CD4-positive, alpha-beta T cell treated with Interleukin-21 for 1 hour (primary cell): ENCODE measurements at places on chromosomes 12 and 14.

- no peak for DNase-seq
These were observed 538.1 kb downstream of the C12orf50 start for GRCh38 chr12:87491089-87491488.

GRCh38 chr12:73678335-73678734 lies 859.3 kb upstream of the ATXN7L3B start:
- DNase-seq: no peak

GRCh38 chr12:40701756-40702155 lies 9.5 kb downstream of the CNTN1 start:
- no peak for DNase-seq

DNA sequence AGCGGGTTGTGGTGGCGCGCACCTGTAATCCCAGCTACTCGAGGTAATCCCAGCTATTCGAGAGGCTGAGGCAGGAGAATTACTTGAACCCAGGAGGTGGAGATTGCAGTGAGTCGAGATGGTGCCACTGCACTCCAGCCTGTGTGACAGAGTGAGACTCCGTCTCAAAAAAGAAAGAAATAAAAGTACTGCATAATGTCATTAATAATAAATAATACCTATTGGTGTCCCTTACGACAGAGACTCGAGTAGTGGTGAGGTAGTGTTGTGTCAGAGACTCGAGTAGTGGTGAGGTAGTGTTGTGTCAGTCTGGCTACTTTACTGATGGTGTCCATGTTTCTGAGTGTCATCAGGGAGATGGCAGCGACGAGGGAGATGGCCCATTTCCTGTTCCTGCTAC lies 1.3 kb downstream of the GLS2 start:
- DNase-seq: no peak

GRCh38 chr12:116319233-116319897 lies 41.9 kb upstream of the MED13L start:
- no peak for DNase-seq

DNA sequence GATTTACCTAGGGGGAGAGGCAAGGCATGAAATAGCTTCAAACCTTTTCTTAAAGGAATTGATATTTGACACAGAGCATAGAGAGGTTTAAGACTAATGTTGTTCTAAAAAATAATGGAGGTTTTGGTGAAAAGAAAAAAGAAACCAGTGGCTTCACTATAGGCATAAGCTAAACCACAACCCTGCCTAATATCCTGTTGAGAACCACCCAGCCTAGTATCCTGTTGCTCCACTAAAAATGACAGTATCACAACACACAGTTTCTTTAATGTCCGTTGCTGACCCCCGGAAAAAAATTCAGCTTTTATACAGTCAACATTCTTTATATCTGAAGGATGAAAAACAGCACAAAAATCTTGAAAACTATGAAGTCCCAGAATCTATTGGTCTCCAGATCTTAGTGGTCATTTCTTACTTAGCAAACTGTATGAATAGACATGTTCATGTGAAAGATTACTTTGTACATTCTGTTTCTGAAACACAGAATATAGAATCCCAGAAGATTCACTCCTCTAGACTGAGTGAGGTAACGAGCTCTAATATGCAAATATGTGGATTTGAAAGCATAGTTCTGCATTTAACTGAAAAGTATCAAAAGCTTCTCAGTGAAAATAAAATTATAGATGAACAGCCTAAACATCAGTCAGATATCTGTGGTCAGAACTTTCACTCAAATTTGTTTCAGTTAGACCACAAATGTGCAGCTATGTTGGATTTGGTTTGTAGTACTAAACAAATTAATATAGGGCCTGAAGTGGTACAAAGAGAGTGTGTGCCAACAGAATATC lies 40.5 kb downstream of the GALC start:
- DNase-seq: peak; percentile 49

GRCh38 chr14:106210650-106211049 lies 684.3 kb downstream of the TMEM121 start:
- DNase-seq: peak; percentile 22

GRCh38 chr12:4012977-4013968 lies 140.1 kb upstream of the PARP11 start:
- no peak for DNase-seq

DNA sequence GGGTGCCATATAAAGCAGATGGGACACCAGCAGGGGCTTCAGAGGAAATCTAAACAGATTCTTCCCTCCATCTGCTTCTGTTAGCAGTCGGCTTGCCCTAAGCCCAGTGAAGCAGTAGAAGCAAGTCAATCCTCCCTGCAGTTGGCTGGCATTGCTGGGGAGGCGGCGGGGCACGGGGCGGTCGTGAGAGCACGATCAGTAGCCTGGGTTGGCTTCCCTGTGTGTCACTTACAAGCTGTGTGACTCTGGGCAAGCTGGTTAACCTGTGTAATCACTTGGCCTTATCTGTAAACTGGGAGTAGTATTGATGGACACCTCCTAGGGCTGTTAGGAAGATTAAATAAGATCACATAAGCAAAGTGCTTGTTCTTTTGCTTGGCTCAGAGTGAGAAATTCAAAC lies 19.4 kb downstream of the MYRFL start:
- no peak for DNase-seq

GRCh38 chr14:50109342-50109741 lies 7.0 kb downstream of the VCPKMT start:
- DNase-seq: no peak

GRCh38 chr14:60300019-60300418 lies 51.0 kb downstream of the PPM1A start:
- no peak for DNase-seq

DNA sequence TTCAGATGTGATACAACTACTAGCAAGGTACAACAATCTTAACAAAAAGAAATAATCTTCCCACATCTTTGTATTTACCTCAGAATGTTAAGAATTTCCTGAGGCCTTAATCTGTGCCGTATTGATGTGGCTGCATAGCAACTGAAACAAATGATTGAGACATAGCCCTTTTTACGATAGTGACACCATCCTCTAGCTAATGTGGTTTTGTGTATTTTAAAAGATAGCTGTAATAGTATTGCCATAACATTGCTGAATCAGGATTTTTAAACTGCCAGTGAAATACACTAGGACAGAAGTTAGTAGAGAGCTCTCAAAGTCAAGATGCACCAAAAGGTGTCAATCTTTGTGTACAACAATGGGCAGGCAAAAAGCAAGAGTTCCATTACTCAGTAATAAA lies 11.9 kb downstream of the NPAS3 start:
- no peak for DNase-seq

- DNase-seq: no peak
These were observed 15.2 kb downstream of the GPR84 start for GRCh38 chr12:54349036-54349435.

DNA sequence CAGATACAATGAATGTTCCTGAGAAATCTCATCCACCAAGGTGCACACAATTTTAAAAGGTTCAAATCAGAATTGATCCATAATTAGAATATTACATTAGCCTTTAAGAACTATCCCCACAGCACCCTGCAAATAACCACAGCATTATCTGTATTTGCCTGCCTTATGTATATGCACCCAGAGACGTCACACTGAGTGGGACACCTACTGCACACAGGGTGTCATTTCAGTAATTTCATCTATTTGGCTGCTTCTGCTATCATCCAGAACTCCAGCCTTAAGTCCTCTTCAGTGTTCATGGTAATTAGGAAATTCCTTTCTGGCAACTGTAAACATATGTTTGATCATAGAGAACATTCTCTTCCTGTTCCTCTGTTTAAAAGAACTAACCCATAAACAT lies 298.4 kb downstream of the SYT1 start:
- no peak for DNase-seq

DNA sequence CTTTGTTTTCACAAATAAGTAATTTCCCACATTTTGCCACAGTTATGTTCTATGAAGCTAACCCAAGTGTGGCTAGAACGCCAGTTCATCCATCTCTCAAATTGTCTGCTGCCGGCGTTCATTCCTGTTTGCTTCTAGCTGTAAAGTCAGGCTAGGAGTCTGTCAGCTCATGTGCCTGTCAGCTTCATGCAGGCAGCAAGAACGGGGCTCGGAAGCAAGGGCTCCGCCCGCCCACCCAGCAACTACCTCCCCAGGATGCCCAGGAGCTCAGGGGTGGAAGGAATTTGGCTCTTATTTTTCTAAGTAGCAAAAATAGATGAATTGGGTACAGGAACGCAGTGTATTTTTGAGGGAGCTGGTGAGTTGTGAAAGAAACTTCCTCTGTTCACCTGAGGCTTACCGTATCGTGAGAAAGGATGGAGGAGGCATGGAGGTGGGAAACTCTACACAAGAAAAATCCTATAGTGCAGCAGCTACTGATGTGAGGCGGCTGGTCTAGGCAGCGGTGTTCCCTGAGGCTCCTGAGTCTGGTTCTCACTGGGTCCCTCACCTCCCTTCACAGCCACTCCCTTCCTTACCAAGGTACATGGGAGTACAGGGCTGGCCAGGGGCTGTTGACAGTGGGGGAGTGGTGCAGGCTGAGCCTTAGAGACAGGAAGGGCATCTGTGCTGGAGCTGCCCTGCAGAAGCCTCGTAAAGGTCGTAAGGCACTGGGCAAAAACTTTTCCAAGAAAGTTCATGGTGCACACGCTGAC lies 54.5 kb upstream of the AMN start:
- no peak for DNase-seq

DNA sequence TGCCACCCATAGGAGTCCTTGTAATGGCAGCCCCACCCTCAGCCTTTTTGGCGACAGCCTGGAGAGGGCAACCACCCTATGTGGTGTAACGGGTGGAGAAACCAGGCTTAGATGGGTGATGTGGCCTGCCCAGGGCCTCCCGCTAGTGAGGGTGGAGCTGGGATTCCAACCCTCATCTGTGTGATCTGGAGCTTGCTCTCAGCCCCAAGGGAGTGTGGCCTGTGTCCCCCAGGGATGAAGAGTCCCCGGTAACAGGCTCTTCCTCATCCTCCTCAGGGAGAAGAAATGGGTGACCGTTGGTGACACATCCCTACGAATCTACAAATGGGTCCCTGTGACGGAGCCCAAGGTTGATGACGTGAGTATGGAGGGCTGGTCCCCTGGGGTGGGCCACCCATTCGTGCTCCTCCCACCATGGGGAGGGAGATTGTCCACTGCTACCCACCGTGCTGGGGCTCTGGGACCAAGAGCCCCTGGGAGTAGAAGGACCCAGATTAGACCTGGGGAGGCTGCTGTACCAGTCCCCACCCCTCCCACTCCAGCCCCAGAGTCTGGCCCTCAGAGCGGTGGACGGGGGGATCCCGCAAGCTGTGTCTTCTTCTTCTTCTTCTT lies 8.8 kb downstream of the BCL7A start:
- no peak for DNase-seq

- DNase-seq: no peak
These were observed 44.7 kb downstream of the TMEM117 start for GRCh38 chr12:43880547-43880946.

GRCh38 chr14:100142073-100143040 lies 17.1 kb downstream of the DEGS2 start:
- DNase-seq: no peak

DNA sequence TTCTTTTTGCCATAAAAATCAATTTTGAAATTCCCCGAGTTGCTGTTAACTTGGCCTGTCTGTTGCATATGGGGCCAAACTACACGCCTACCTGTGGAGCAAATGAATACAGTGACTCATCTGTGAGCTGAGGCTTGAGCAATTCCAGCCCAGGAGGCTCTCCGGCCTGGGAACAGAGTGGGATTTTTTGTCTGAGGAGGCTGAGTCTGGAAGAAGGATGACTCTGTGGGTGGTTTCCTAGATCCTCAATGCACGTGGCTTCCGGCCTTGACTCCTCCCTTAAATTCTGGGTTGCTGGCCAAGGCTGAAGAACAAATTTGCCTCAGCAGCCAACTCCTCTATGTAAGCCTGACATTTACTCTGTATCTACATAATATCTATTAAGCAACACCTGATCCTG lies 124.1 kb downstream of the SSPN start:
- DNase-seq: no peak

DNA sequence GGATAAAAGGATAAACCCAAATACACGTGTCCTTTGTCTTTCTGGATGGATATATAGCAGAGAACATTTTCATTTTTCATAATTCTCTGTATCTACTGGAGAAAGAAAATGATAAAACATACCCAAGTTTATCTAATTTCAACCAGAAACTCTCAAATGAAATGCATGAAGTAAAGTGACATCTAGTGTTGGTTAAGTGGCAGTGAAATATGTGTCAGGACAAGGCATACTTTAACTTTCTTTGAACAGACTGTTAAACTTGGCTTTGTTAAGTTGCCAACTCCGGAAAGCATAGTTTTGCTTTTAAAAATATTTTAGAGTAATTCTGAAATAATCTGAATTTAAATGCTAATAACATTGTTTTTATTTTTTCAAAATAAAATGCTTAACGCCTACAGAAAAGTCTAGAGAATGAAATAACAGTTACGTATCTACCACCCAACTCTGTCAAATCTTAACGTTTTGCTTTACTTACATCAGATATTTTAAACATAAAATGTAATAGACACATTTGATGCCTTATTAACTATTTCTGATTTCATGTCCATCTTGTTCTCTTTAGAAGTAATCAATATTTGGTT lies 25.2 kb upstream of the NTN4 start:
- DNase-seq: no peak

- DNase-seq: no peak
These were observed 170.7 kb downstream of the NUAK1 start for GRCh38 chr12:105968025-105968424.

DNA sequence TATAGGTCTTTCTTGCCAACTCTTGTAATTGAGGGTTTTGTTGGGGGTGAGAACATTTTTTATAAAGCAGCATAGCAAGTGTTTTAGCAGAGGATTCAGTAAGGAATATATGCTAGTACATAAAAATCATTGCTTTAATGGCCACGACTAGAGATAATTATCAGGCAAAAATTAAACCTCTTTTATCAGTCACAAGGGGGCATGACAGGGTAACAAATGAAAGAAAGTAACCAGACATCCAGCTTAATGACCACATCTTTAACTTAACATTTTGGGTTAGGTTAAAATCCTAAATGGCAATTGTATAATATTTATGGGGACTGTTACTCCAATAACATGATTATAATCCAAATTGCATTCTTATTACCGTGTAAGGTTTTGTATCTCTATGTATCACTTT lies 119.6 kb downstream of the LRRIQ1 start:
- DNase-seq: no peak

GRCh38 chr12:105228494-105228893 lies 7.5 kb downstream of the APPL2 start:
- DNase-seq: no peak

GRCh38 chr14:54775486-54776140 lies 127.0 kb downstream of the GCH1 start:
- no peak for DNase-seq

- DNase-seq: no peak
These were observed 345.9 kb upstream of the RGS6 start for GRCh38 chr14:71586131-71586897.

DNA sequence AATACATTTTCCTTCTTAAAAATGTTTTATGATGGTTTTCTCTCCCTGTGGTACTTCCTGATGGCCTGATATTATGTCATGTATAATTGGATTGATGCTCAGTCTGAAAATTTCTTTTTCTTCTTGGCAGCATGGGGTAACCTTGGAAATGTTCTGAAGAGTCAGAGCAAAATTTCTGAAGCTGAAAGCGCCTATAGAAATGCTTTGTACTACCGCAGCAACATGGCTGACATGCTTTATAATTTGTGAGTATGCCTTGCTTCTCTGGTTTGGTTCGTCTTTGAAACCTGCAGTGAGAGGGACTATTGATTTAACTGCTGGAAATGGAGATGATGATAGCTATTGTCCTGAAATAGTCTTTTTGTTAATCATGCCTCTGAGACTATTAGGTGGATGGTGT lies 243.6 kb downstream of the TMTC2 start:
- no peak for DNase-seq

GRCh38 chr12:89494411-89495231 lies 30.0 kb downstream of the GALNT4 start:
- peak; percentile 19 for DNase-seq
